ENCODE measurements at places on chromosomes 7 and 10.

- no peak for DNase-seq
These were observed 73.5 kb downstream of the SAMD9 start for GRCh38 chr7:93044147-93044810.

DNA sequence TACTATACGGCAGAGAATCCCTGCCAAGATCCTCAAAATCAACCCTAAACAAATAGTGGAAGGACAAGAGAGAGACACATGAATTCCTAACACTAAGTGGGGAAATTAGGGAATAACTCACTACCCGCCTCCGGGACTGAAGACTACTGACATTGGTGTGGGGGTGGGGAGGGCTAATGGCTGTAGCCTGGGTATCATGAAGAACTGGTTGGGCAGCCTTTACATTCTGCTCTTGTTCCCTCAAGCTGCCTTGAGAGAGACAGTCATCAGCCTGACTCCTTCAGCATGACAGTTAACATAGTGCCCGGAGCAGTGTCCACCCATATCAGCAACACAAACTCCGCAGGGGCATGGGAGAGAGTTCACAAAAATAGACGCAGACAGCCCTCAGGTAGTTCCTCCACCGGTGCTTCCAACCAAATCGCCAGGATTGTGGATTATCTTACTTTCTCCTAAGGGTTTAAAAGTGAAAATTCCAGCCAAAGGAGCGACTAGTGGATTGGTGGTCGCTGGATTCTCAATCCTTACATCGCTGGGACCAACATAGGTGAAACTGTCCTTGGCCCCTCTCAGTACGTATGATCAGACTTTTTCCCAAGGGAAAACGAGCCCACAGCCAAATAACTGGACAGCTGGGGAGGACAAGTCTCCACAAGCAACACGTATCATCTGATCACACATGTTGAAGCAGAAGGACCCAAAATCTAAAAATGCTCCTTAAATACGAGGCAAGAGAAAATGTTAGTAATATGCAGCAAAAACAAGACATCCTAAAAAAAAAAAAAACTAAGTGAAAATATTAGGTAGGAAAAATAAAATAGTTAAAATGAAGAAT, 22.6 kb downstream of the TMEM254 start:
- DNase-seq: no peak

DNA sequence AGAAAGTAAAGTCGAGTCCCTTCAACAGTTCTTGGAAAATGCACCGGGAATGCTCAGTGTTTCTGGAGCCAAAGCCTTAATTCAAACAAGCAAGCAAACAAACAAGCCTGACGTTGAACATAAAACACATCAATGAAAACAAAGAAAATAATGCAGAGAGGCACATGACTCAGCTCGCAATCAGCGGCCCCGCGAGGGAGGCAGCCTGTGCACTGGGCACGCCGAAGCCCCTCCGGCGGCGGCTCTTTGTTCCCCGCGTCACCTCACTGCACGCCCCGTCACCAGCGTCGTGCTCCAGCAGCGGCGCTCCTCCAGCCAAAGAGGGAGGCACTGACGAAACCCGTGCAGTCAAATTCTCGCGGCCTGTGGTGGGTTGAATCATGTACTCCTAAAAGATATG, 151.5 kb downstream of the DNAJB6 start:
- no peak for DNase-seq

DNA sequence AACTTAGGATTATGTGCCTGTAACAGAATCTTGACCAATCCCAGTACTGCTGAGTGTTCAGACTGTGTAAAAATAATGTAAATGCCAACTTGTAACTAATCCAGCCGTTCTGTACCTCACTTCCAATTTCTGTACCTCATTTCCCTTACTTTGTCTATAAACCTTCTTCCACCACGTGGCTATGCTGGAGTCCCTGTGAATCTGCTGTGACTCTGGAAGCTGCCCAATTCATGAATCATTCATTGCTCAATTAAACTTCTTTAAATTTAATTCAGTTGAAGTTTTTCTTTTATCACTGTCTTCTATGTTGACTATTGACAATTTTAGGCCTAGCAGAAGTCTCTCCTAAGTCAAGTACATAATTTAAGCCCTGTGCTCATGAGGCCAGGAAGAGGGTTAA, 215.3 kb upstream of the RHOBTB1 start:
- DNase-seq: no peak

DNA sequence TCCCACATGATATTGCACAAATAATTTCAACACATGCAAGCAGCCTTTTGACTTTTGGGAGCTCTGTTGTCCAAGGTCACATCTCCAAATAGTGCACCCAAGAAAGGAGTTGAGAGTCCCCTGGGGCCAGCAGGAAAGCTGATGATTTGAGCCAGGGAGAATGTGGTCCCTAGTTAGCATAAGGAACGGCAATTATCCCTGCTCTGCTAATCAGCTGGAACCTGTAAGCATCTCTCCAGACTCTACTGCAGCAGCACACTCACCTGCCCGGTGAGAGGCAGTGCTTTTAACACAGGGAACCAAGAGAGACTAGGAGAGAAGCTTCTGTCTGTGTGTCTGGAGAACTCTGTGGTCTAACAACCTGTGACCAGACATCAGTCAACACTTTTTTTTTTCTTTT, 17.0 kb downstream of the TRPV5 start:
- DNase-seq: no peak

GRCh38 chr10:132810807-132811700, 25.1 kb upstream of the NKX6-2 start:
- DNase-seq: no peak

DNA sequence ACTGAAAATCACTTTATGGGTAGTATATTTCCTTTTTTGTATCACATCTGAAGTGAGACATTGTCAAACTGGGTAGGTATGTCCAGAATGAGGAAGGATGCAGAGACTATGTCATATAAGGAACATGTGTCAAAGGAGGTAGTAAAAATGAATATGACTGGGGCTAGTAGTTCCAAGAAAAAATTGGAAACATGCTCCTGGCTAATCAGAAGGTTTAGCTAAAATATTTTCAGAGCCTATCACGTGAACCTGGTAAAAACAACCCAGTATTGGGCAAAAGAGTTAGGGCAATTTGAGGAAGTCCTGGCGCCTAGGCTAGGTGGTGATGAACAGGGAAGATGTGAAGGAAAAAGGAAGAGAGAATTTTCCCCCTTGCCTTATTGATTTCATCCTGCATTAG, 26.4 kb downstream of the ENTPD1 start:
- DNase-seq: no peak

- DNase-seq: no peak
These were observed 241.5 kb upstream of the IGFBP3 start for GRCh38 chr7:46162609-46163008.

DNA sequence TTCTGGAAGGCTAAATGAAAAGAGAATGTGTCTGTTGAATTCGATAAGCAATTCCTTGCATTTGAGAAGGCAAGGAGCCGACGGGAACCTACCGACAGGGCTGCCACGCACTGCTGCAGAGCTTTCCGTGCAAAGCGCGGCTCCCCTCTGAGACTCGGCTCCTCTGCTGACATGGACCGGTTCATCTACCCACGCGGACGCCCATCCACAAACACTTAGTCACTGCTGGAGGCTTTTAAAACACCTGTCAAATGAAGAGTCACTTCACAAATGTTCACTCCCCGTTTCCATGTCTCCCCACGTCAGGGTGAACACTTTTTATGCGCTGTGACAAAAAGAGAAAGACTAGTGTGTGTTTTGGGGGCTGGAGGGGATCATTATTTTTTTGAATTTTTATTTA, 32.0 kb downstream of the AMZ1 start:
- no peak for DNase-seq

DNA sequence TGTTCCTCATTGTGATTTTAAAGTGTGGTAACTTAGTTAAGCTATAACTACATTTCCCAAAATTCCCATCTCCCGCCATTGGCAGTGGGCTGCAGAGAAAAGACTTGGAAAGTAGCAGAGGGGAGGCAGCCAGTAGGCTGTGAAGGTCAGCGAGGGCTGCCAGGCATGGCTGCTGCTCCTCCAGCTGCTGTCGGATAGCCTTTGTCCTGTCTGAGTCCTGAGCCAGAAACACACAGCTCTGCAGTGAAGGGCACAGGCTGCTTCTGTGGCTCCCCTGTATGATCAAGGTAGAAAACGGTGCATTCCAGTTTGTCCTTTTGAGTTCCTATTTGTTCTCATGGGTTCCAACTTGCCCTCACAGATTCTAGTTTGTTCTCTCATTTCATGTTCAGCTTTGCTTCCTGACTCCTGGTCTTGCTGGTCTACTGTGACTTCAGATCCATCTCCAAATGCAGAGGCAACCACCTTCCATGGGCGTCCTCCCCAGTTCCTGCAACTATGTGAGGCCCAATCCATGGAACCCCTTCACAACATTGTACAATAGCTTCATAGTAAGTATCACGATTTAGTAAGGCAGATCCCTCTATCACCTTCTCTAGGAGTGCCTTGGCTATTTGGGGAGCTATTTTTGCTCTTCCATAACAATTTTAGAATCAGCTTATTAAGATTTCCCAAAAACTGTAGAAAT, 31.7 kb downstream of the SYPL1 start:
- no peak for DNase-seq

DNA sequence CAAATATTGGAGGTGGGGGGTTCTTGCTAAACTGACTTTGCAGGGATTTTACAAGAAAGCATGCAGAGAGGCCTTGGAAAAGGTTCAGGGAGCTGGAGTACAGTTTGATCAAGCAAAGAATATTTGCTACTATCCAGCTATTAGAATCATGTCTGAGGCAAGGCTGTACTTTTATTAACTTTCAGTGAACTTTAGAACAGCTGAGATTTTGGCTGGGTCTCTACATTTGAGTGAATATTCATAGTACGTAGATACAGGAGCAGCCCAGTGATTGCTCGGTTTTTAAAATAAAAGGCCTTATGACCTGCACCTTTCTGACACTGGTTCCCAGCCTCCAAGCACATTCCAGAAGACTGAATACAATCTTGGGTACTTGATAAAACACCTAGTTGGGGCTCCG, 496.8 kb upstream of the AKR1E2 start:
- DNase-seq: no peak

- no peak for DNase-seq
These were observed 116.0 kb downstream of the PTPN20 start for GRCh38 chr10:47027108-47027783.

- DNase-seq: peak; percentile 21
These were observed 446.3 kb downstream of the TCERG1L start for GRCh38 chr10:130864961-130865818.

GRCh38 chr10:35572583-35572982, 32.6 kb upstream of the GJD4 start:
- DNase-seq: no peak

GRCh38 chr7:46035166-46035565, 114.1 kb upstream of the IGFBP3 start:
- DNase-seq: no peak

GRCh38 chr10:80202934-80203834, 2.2 kb downstream of the ANXA11 start:
- DNase-seq: peak; percentile 27

- no peak for DNase-seq
These were observed 56.7 kb downstream of the PCLO start for GRCh38 chr7:83105948-83106347.

- DNase-seq: no peak
These were observed 43.8 kb downstream of the EXOC6 start for GRCh38 chr10:92891885-92892690.

- no peak for DNase-seq
These were observed 47.6 kb upstream of the RAPGEF5 start for GRCh38 chr7:22404421-22405023.

DNA sequence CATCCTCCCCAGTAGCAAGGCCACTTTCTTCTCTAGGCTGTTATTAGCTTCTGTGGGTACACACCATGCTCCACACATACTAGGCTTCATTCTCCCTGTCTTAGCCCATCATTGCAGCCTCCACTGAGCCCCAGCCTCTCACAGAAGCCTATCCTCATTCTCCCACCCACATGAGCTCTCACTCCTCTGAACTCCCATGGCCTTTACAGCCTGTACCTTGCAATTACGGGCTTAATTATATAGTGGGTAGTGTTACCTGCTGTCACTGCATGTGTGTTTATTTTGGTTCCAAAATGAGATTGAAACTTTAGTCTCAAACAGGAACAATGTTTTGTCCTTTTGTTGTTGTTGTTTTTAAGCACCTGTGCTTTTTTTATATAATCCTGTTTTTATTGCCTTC, 460.0 kb downstream of the KCNMA1 start:
- DNase-seq: no peak

DNA sequence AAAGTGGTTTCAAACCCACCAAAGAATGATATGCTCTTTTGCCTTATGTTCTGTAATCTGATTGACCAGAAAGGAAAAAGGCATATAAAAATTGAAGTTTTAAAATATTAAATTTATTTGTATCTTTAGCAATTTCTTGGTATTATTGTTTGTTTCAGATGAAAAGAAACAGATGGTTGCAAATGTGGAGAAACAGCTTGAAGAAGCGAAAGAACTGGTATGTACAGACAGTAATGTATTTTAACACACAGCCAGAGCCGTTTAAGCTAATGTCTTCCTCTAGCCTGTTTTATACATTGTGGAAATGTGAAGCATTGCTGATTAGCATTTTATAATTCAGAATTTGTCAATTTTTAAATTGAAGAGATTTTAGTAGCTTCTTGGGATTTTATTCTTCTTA, 13.4 kb downstream of the VTI1A start:
- DNase-seq: no peak

DNA sequence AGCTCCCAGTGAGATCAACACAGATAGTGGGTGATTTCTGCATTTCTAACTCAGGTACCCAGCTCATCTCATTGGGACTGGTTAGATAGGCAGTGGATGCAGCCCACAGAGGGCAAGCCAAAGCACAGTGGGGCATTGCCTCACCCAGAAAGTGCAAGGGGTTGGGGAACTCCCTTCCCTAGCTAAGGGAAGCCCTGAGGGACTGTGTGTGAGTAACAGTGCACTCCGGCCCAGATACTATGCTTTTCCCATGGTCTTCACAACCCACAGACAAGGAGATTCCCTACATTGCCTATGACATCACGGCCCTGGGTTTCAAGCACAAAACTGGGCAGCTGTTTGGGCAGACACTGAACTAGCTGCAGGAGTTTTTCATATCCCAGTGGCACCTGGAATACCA, 62.8 kb downstream of the PPP1R3A start:
- DNase-seq: no peak

GRCh38 chr10:96918214-96919002, 86.3 kb downstream of the LCOR start:
- DNase-seq: no peak

GRCh38 chr10:61390851-61391250, 62.3 kb downstream of the TMEM26 start:
- no peak for DNase-seq

DNA sequence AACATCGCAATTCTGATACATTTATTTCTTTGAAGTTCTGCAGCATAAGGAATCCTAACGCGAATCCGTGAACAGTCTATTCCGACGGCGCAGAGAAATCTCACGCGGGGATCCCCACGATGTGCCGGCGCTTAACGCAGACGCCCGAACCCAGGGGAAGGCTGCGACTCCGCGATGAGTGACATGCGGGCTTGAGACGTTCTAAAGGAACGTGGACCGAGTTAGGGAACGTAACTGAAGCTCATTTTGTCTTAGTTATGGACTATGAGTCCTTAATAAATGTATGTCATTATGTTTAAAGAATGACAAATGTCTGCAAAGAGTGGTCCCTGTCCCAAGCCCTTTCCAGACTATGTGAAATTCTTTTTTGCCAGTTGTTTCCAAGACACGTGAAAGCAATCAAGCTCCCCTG, 995 bp upstream of the PARD3 start:
- peak; percentile 30 for DNase-seq
